ENCODE measurements at places on chromosomes 5 and 9. TPM values are rescaled to one million over a fixed set of nuclear protein-coding genes. Genes with fewer than 3 reads are reported as not detected.

DNA sequence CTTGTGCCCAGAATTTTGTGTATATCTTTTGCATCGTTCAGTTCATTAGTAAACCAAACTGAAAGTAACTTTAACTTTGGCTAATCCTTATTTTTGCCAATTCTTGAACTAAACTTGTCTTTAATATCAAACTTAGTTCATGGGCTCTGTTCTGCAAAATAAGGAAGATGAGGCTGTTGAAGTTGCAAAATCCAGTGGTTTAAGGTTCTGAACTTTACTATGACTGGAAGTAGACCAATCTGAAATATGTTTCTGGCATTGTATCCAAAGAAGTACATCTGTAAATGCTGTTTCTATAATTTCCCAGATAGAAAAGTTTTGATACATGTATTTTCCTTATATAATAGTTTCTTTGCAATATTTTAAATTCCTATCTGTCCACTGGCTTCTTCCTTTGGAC lies 238.1 kb downstream of the CETN3 start:
- DNase-seq: no peak

SMIM33 gene
- 0.39 TPM for total RNA-seq

DNA sequence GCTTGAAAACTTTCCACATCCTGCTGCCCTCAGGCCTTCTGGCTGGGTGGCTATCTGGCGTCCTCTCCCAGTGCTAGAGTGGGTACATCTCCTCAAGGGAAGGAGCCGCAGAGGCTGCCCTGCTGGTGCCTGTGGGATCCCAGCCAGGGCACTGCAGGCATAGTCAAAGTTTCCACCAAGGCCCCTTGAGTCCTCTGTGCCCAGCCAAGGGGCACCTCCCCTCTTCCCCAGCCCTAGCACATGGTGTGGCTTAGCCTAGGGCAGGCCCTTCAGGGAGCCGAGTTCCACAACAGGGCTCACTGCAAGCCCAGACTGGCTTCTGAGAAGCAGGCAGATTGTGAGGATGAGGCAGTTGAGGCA lies 103.2 kb downstream of the RGS3 start:
- no peak for DNase-seq

GRCh38 chr5:54774281-54775170 lies 210.9 kb downstream of the ESM1 start:
- DNase-seq: no peak

- DNase-seq: no peak
These were observed 1.4 kb downstream of the GRIA1 start for GRCh38 chr5:153491856-153492255.

- DNase-seq: no peak
These were observed 10.5 kb upstream of the MYORG start for GRCh38 chr9:34387239-34387638.

GRCh38 chr5:121841892-121842291 lies 9.8 kb upstream of the FTMT start:
- DNase-seq: no peak

DNA sequence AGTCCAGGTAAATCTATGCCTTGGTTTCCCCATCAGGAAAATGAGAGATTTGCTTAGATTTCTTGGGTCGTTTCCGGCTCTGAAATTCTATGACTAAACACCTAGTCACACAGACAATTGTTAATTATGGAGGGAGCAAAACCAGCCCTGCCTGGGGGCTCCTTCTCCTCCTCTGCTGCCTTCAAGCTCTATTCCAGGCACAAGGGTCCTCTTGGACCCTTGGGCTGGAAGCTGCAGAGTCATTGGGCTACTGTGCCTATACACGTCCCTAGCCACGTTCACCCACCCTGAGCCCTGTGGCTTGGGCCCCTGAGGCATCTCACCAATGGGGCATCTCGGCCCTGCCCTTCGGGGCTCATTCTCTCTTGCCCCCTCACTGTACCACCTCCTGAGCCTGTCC lies 73.8 kb upstream of the TBC1D2 start:
- DNase-seq: no peak

DNA sequence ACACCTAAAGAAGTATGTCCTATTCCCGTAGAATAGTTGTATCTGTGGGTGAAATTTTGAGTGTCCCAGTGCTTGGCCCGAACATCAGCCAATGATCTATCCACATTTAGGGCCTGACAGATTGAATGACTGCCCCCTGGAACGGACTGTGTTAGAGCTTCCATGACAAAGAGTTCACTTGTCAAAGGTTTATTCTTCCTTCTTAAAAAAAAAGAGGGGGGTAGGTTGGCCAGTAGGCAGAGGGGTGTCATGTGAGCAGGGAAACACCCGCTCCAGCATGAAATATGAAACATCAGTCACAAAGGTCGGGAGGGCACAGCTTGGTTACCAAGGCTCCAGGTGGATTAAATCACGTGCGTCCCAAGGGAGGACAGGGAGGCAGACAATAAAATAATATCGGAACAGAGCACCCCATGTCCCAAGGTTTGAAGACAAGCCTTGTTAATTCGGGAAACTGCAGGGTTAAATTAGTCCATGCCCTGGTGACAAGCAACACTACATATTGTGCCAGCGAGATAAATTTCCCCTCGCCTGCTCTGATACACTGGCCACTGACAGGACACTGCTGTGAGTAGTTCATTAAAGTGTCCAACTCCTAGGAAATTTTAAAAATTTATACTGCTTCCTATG lies 401.2 kb downstream of the IRX1 start:
- no peak for DNase-seq

GFI1B gene
- total RNA-seq: not detected

DNA sequence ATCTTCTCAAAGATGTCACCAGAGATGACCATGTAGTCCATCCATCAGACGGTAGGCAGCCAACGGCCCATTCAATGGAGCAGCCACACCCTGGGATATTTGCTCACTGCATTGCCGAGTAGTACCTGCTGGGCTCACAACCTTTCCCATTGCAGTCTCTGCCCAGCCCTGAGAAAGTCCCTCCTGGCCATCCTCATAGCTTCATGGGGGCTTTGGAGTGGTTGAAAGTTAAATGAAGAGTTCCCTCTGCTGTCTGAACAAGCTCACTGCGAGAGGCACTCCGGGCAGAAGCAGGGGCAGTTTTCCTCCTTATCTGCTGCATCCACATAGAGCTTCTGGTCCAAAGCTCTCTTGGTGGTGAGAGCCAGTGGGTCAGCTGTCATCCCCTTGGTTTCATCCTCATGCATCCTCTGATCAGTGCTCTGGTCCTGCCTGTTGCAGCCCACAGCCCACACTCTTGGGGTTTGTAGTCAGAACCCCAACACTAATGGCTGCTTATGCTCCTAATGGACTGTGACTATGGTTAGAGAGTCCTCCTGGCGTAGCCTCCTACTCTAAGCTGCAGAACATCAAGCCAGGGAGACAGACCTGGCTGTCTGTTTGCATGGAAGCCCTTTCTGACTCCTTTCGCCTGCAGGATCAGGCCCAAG lies 23.3 kb downstream of the TNFSF8 start:
- DNase-seq: no peak

- DNase-seq: no peak
These were observed 652 bp upstream of the TMEM161B start for GRCh38 chr5:88269222-88269771.

GRCh38 chr9:107269681-107270080 lies 13.4 kb upstream of the RAD23B start:
- no peak for DNase-seq

DNA sequence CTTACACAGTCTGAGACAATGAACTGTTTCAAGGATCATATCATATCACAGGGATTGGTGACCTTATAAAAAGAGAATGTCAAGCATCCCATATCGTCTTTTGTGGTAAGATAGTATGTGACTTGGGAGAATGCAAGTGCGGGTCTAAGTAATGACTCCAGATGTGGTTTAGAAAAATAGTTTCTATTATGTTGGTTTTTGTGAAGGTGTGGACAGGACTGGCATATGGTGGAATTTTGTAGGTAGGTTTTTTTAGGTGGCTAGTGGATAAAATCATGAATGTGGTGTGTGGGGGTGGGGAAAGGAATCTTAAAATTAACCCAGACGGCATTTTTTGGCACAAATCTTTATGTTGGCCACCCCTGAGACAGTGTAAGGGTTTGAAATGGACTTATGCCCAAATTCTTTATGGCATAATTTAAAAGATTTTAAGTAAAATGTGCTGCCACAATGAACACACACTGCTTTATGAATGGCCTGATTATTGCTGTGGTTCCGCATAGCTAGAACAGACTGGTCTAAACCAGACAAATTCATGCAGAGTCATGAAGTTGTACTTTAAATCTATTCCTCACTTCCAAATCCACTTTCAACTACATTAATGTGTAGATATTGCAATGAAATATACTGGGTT lies 204.8 kb upstream of the HAPLN1 start:
- no peak for DNase-seq

DNA sequence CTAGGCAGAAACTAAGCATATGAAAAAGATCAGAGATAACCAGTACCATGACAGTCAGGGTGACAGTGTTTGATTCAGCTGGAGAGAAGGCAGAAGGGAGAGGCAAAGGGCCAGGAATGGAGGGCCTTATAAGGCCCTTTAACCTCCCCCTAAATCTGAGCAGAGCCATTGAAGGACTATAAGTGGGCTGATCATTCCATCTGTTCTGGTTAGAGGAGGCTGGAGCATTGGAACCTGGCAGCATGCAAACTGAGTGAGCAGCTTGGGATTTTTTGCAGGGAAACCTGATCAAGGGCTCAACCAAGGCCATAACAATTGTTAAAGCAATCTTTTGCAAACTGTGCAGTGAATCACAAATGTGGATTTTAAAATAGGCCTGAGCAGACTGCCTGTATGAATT lies 174.5 kb upstream of the DAP start:
- DNase-seq: no peak

- no peak for DNase-seq
These were observed 27.7 kb upstream of the BARHL1 start for GRCh38 chr9:132554755-132555154.

- DNase-seq: no peak
These were observed 72.8 kb downstream of the CD180 start for GRCh38 chr5:67123819-67124218.

DIRAS2 gene
- total RNA-seq: not detected

FLT4 gene
- 0.86 TPM for total RNA-seq

Measured in activated T-helper 1 cell treated with anti-CD3 and anti-CD28 coated beads, Interleukin-12 subunit alpha, Interleukin-12 subunit beta, Interleukin-2, Interleukin-4 antibody, amounts not matched to agents 30 ng/mL and 10 ng/mL and 1 ng/mL, durations not matched to agents 14 hours and 24 hours and 36 hours (primary cell).